Stimulated activated CD8-positive, alpha-beta memory T cell treated with anti-CD3 and anti-CD28 coated beads, Interleukin-15, amount 100 ng/mL, for 4 hours (primary cell): ENCODE measurements at places on chromosomes 5 and 9.

DNA sequence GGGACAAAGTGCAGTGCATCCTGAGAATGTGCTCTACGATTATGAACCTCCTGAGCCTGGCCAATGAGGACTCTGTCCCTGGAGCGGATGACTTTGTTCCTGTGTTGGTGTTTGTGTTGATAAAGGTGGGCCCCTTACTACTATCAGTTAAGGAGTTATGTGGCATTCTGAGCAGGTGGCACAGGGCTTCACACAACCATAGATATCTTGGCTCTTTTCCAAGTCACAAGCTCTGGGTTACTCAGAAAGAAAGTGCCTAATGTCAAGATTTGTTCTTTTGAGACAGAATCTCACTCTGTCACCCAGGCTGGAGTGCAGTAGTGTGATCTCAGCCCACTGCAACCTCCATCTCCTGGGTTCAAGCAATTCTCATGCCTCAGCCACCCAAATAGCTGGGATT is 99.0 kb downstream of the GAPVD1 start:
- DNase-seq: no peak

DNA sequence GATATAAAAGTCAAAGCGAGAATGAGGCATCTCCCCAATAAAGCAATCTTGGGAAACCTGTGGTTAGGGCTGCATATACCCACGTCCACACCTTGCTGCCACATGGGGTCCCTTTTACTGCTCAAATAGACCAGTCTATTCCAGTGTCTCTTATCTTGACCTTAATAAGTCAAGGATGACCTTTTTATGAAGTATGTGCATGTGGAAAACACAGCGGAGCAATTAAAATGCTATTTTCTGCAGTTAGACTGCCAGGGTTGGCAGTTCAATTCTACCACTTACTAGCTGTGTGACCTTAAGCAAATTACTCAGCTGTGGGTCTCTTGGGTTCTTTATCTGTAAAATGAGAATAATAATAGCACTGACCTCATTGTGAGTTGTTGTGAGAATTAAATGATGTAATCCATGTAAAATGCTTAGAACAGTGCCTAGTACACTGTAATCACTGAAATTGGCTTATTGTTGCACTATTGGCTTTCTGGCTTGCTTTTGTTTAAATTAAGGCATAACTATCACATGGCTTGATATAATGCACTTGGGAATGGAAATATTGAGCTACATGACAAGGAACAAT is 67.8 kb upstream of the HSPB3 start:
- DNase-seq: no peak

- DNase-seq: no peak
Observed at GRCh38 chr5:99119326-99119725, 190.5 kb upstream of the CHD1 start.

GRCh38 chr5:61416420-61416819 is 84.4 kb downstream of the ZSWIM6 start:
- no peak for DNase-seq

DNA sequence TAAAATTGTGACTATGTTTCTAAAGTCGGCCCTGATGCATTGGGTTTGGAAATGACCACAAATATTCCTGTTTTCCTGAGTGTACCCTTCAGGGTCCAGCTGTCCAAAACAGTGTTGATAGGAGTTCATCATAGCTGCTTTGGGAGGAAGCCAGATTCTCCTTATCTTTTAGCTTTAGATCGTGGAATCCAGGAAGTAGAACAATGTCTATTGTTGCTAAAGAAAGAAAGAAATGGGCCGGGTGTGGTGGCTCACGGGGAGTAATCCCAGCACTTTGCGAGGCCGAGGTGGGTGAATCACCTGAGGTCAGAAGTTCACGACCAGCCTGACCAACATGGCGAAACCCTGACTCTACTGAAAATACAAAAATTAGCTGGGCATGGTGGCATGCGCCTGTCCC is 9.5 kb downstream of the CAVIN4 start:
- DNase-seq: no peak

- DNase-seq: no peak
Observed at GRCh38 chr5:38776149-38776896, 69.5 kb upstream of the OSMR start.

DNA sequence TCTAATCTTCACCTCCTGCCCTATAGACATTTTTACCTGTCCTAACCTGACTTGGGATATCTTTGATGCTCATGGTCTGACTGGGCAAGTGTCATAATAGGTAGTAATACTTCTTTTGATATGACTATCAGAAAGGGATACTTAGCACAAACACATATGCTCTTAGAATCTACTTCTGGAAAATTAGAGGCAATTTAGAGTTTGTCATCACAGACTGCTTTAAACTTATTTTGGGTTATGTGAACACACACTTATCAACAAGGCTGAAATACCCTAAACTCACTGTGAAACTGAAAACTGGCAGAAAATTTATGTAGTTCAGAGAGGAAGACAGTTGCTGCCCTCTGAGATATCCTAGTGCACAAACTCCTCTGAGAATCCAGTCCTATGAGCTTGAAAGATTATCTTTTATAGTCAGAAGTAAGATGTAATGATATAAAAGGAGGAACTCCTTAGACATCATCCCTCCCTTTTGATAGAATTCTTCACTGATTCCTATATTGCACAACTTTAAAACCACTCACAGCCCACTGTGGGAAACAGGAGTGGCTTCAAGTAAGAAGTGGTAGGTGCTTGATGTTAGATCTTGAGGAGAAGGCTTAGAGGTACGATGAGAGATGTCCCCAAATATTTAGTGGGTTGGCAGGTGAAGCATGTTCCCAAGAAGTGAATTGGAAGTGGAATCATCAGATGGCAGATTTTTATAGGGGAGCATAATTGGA is 273.3 kb downstream of the MAN2A1 start:
- DNase-seq: no peak

DNA sequence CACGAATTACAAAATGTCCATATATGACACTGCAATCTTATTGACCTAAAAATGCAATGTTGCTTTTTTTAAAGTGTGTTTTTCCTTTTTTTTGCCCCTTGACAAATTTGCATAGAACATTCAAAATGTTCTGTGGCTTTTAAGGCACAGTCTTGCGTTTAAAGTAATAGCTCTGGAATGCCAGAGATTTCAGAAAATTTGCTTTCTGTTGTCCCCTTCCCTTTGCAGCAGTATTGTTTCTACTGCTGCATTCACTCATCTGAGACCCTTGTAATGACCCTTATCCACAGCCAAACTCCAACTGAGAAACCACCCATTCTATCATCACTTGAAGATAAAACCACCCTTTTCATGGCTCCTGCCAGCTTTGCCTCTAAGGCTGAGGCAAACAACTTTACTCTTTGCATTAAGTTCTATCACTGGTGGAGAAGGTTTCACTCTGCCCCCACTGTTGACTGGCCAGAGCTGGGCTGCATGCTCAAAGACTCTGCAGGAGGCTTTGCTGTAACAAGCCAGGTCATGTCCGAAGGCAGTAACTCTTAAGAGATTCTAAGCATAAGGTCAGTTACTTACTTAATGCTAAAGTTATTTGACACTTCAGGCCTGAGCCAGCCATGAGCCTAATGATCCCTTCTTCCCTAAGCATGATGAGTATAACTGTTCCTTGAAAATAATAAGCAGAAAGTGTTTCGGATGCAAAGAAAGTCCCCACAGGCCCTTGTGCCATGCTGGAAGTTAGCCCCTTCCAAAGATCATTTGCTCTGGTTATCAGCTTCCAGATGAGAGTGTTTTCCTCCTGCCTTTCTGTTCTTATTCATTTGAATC is 101.9 kb downstream of the CD180 start:
- DNase-seq: no peak

GRCh38 chr5:104942735-104943134 is 1380.1 kb upstream of the NUDT12 start:
- DNase-seq: no peak

- no peak for DNase-seq
Observed at GRCh38 chr5:16888694-16889124, 47.4 kb downstream of the MYO10 start.

DNA sequence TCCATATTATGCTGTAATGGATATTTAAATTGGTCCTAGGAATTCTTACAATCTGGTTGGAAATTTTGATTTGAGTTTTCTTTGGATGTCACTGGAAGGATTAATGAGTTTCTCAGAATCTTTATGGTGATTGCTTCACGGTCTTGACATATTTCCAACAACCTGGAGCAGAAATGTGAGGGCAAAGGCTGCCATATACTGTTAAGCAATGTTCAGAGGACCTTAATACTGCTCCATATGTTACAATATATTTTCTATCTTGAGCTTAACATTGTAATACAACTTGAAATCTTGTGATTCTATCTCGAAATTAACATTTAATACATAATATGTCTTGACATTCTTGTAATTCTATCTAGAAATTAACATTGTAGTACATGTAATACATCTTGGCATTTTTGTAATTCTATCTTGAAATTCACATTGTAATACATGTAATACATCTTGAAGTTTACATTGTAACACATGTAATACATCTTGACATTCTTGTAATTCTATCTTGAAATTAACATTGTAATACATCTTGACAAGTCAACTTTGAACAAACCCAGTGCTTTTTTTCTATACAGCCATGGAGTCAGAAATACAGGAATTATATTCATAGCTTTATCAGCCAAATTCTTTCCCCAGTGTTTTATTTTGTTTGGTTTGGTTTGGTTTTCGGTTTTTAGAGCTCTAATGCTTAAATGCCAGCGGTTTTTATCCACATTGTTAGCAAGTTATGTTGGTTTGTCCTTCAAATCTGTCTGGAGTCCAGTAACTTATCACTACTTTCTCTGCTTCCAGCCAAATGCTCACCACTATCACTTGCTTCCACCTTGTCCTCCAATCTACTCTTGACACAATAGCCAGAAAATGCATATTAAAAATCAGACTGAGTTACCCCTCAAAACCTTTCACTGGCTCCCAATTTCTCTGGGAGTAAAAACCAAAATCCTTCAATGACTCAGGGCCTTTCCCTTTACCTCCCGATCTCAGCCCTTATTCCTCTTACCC is 3.0 kb upstream of the TUT7 start:
- DNase-seq: no peak

DNA sequence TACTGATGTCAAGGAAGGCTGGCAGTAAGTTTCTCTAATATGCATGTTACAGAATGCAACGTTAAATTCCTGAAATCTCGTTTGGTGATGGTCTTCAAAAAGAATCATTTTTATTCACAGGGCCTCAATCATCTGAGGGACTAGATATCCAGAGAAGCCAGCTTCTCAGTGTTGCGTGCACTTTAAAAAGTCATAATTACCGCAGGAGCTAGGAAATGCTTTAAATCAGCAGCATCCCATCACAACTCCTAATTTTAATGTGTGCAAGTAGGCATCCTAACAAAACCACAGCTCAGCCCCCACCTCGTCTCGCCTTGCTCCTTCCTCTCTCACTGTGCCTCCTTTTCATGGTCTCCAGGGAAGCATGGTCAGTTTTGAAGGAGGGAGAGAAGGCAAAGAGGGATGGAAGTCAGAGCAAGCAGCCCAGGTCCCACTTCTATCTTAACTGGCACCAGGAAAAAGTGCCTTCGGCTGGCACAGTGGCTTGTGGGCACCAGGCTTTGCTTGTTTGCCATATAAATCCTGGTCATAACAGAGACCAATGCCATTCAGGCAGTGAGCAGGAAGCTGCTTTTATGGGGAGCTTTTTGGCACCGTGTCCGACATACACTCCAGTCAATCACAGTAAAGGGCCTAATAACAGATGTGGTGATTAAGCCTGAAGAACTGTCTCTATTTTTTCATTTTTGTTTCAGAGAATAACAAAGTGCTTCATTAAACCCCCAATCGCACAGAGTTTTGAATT is 21.4 kb downstream of the MEGF10 start:
- no peak for DNase-seq

- DNase-seq: no peak
Observed at GRCh38 chr5:161058781-161059180, 206.8 kb upstream of the ATP10B start.

GRCh38 chr9:134619448-134619982 is 22.1 kb upstream of the COL5A1 start:
- no peak for DNase-seq

GRCh38 chr5:74643111-74643562 is 2.6 kb upstream of the ENC1 start:
- no peak for DNase-seq

DNA sequence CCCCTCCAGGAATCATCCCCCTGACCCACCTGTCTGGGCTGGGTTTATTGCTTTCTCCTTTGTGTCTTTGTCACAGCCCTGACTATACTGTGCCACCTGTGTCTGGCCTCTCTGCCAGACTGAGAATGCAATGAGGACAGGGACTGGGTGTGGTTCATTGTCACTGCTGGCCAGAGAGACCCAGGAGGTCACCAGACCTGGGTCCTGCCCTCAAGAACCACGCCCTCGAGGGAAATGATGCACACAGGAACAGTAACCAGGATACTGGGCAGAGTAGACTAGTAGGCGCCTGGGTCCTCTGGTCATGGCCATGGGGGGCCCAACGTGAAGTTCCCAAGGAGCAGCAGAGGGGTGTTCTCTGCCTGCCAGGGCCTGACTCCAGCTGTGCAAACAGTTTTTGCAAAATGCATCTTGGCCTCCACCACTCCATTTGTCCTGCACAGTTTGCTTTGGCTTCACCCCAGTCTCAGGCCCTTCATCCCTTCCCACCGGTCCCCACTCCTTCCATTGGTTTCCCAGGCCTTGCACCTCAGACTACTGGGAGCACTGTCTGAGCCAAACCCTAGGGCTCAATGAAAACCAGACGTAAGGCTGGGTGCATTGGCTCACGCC is 17.8 kb downstream of the RGS3 start:
- no peak for DNase-seq

DNA sequence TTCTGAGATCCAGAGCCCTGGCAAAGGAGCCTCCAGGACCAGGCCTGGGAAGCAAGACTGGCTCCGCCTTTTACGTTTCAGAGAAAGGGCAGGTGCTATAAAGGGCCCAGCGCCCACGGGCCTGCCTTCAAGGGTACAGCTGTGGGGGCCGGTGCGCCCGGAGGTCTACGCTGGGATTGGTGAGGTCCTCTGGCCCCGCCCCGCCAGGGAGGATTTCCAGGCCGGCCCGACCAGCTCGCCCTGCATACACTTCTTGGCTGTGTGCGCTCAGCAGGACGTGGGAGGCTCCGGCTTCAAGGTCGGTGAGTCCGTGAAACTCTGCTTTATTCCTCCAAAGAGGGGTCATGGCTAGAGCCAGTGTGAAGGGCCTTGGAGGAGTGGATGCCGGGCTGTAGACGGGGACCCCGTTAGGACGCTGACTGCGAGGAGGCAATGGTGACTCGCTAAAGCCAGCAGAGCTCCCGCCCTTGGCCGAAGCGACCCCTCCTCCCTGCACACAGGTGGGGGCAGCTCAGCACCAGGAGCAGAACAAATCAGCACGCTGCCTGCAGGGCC is at the start of gene CKMT2:
CKMT2 (plus strand) TSS at position 243 of the 555 bp plus-strand sequence. CDS start 17,811 bp downstream, outside the sequence.
- no peak for DNase-seq

DNA sequence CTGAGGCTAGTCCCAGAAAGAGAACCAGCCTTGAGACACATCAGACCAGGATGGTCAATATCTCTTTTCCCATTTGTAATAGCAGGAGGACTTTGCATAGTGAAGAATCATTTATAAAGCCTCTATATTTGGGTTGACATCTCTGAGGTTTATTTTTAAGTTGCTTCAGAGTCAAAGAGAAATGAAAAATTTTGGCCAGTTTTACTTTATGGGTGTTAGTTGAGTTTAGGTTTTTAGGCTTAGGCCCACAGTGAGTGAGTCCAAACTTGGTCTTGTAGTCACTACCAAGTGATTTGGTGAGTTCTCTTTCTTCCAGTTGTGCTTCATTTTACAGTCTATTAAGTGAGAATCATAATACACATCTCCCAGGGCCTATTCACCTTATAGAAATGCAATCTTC is 5.3 kb upstream of the MEF2C start:
- DNase-seq: no peak
